ENCODE measurements at places on chromosomes 12 and 14.
A peak's percentile ranks its signal among the peaks of the same experiment; 100 is the strongest.

DNA sequence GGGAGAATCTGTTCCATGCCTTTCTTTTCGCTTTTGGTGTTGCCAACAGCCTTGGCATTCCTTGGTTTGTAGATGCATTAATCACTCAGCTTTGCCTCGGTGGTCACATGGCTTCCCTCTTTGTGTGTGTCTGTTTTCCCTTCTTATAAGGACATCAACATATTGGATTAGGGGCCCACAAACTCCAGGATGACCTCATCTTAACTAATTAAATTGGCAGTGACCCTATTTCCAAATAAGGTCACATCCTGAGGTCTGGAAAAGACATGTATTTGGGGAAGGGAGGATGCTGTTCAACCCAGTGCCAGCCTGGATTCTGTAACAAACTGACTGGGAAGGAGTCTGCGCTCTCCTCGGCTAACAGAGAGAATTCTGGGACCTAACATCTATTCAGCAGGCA is 365.7 kb upstream of the FKBP4 start:
- DNase-seq: no peak

DNA sequence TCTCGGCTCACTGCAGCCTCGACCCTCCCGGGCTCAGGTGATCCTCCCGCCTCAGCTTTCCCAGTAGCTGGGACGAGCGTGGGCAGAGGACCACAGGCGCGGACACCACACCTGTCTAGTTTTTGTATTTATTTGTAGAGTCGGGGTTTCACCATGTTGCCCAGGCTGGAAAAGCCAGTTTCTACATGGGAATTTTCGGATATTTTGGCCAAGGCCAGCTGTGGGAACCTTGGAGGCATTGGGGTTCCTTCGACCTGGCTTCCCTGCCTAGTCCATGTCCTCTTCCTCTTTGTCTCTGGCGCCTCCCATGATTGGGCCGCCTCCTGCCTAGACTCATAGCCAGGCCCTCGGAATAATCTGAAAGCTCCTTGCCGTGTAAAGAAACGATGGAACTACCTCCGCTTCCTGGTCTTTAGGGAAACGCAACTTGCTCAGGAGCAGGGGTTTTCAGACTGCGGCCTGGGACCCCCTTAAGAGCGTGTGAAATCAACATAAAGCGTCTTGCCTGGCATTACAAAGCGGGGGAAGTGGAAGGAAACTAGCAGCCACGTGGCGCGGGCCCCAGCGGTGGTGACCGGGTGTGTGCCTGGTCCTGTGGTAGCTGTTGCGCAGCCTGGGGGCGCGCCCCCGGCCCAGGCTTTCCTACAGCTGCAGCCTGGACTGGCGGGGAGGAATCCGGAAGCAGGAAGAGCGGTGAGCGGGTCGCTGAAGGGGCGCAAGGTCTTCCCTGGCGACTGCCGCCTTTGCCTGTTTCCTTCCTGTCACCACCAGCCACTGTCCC is 1.4 kb upstream of the HSP90AA1 start:
- DNase-seq: peak; percentile 65

DNA sequence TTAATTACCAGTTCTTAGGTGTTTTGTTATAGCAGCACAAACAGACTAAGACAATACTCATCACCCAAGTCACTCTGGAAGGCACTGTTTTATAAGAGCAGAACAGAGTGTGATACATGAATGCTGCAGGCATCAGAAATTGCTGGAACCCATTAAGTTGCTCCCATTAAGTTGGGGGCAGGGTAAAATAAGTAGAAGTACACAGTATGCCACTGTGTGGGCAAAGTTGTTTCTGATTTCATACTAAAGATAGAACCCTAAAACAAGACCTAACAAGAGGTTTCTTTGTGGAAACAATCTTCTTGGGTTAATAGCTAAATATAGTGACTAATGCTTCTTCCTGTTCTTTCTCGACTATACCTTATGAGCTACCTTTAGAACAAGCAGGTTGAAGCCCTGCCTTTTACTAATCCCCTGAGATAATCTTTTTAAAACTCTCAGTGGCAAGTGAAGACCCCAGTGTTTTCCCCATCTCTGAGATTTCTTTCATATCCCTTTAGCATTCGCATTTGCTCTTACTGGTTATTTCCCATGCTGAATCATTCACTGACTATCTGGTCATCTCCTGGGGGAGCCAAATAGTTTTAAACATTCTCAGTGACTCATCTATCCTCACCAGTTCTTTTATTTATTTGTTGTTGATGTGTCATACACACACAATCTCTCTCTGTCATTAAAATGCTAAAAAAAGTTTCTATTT is 52.3 kb downstream of the SOCS2 start:
- DNase-seq: no peak

GRCh38 chr12:27627123-27627852 is 69.0 kb upstream of the REP15 start:
- DNase-seq: no peak

DNA sequence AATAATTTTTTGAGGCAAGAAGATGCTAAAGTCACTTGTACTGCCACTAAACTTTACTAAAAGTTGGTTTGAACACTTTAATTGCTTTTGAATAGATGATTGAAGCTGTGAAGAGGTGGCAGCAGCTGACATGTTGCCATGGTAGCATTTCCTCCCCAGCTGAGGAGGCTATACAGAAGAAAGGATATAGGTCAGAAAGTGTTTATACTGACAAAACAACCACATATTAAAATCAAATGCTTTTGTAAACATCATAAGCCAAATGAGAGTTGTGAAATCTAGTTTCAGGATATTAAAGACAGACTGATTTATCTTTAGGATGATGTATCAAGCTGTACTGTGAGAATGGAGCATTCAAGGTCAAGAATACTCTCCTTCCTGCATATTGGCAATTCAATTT is 41.7 kb downstream of the TSPAN19 start:
- no peak for DNase-seq

DNA sequence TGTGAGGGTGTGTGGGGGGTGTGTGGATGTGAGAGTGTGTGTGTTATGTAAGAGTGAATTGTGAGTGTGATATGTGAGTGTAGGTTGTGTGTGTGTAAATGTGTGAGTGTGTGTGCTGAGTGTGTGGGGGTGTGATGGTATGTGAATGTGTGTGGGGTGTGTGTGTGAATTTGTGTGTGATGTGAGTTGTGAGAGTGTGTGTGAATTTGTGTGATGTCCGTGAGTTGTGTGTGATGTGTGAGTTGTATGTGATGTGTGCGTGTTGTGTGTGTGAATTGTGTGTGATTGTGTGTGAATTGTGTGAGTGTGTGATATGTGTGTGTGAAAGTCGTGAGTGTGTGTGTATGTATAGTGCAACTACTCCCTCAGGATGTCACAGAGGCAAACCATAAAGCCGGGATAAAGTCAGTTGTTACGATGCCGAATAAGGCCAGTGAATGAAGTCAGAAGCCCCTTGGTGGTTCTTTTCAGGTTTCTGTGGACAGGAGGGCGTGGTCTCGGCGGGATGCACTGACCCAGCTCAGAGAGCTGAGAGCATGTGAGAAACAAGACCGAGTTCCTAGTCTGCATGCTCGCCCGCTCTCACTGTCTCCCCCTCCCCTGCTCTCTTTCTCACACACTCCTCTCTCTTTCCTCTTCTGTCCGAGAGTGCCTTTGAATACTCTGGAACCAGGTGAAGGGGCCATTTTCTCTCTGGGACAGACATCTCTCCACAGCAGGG is 71.8 kb upstream of the MAX start:
- DNase-seq: no peak

- no peak for DNase-seq
These were observed 40.0 kb downstream of the BTG1 start for GRCh38 chr12:92105676-92106075.

DNA sequence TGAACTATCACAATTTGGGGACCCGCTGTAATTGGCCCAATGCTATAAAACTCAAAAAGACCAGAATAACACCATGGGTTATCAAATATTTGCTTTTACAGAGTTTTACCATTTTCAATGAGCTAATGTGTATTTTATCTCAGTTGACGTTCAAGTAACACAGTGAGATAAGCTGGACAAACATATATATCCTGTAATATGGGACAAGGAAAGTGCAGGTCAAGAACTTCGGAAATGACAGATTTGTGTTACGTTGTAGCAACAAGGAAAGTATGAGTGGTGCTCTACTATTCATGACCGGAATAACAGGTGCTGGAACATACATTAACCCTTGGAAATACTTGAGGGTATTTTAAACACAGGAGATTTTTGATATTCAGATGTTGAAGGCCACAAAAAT is 566.4 kb upstream of the FLRT2 start:
- DNase-seq: no peak

- DNase-seq: no peak
These were observed 7.4 kb upstream of the GABARAPL1 start for GRCh38 chr12:10205220-10205807.

- DNase-seq: no peak
These were observed 149.9 kb downstream of the PTPN11 start for GRCh38 chr12:112568641-112569040.

- DNase-seq: no peak
These were observed 96.3 kb upstream of the BBS10 start for GRCh38 chr12:76444408-76444984.

DNA sequence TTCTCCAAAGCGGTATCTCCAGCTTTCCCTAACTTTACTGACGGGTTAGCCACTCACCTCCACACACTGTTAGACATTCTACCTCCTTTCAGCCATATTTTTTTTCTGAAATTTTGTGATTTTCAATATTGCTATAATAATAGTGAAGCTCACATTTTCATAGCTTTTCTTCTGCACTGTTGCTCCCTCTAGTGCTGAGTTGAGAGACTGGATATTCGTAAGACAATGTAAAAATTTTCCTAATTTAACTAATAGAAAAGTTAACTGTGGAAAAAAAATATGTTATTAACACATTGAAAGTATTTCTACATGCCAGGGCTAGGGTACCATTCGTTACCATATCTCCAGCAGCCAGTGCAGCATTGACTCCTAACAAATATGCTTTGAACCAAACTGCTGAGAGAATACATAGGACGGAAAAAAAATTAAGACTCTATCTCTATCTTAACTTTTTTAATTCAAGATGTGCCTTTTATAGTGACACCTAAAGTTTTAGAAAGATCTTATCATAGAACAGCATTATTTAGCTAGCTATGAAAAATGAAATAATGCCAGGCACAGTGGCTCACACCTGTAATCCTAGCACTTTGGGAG is 48.7 kb upstream of the ABCC9 start:
- DNase-seq: no peak

GRCh38 chr14:101788016-101788635 is 26.6 kb downstream of the PPP2R5C start:
- DNase-seq: no peak

DNA sequence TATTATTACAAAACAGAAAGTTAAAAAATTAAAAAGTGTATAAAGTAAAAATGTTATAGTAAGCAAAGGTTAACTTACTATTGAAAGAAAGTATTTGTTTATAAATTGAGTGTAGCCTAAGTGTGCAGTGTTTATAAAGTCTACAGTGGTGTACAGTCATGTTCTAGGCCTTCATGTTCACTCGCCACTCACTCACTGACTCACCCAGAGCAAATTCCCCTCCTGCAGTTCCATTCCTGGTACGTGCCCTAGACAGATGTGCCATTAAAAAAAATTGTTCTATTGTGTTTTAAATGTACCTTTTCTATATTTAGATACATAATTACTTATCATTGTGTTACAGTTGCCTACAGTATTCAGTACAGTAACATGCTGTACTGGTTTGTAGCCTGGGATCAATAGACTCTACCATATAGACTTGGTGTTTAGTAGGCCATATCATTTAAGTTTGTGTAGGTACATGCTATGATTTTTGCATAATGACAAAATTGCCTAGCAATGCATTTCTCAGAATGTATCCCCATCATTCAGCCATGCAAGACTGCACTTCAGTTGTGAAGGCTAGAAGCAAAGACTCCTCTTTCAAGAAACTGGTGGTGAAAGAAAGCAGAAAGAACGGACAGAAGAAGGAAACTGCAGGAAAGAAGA is 100.6 kb downstream of the DACT1 start:
- no peak for DNase-seq

GRCh38 chr12:98090731-98091130 is 424.7 kb upstream of the TMPO start:
- DNase-seq: no peak

DNA sequence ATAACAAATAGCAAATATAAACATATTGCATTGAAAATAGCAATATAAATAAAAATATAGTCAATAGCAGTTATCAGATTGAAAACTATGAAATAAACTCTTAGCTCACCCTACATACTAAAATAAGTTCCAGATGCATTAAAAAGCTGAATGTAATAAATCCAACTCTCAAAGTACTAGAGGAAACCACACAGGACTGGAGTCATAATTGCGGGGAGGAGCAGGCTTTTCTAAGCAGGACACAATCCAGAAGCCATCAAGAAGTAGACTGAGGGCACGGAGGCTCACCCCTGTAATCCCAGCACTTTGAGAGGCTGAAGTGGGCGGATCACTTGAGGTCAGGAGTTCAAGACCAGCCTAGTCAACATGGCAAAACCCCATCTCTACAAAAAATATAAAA is 22.2 kb downstream of the GSC start:
- DNase-seq: no peak

DNA sequence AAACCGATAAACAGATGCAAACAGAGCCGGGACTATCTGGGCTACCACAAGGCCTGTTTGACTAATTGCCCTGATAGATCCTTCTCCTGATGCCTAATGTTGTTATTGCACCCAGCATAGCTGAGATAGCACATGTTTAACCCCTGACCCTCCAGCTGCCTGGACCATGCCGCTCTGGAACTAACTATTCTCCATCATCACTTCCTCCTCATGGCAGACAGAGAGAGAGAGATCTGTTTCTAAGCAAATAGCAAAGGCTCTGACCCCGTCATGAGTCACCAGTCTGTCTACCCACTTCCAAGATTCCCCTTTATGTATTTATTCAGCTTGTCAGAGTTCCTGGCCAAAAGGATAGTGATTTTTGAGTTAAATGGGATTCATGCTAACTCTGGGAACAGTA is 58.2 kb upstream of the FLRT2 start:
- no peak for DNase-seq

DNA sequence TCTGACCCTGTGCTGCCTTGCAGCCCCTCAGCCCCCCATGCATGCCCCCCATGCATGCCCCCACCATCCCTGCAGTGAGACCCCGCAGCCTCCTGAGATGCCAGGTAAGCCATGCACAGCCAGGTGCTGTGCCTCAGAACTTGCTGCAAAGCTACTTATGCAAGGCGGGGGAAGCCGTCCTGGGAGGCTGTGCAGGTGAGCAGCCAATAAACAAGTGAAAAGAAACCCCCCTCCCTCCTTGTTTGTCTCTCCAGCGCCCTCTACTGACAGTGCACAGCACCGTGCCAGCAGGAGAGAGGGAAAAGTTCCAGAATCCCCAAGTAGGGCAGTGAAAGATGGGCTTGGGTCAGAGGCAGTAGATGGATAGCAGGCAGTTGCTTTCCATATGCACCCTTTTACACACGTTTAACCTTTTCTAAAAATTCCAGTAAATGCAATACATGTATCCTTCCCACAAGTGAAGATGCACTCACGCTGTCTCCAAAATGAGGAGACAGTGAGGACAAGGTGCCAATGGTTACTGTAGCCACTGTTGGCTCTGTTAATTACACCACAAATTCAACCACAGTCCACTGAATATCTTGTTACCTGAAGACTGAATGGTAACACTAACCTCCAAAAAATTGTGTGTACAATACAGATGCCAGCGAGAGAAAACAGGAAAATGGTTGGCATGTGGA is 18.0 kb downstream of the TNFAIP2 start:
- peak; percentile 9 for DNase-seq

All from KG1 (cell line).